Femur (tissue), 1 donor: ENCODE measurements at places on chromosomes 12 and 14.

DNA sequence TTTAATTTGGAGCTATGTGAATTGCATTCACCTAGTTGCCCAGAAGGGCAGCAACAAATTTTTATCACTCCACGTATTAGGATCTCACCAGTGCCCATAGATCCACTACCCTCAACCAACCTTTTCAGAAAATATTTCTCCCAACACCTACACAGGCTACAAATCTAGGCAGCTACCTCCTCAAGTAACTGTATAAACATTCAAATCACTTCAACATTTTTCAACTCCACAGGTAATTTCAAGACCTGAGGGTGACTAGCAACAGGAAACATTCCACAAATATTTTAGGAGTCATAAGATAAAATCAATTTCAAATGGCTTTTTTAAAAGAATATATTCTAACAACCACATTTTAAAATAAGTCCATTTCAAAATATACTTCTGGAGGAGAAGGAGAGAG is 12.9 kb downstream of the PHLDA1 start:
- no peak for DNase-seq

DNA sequence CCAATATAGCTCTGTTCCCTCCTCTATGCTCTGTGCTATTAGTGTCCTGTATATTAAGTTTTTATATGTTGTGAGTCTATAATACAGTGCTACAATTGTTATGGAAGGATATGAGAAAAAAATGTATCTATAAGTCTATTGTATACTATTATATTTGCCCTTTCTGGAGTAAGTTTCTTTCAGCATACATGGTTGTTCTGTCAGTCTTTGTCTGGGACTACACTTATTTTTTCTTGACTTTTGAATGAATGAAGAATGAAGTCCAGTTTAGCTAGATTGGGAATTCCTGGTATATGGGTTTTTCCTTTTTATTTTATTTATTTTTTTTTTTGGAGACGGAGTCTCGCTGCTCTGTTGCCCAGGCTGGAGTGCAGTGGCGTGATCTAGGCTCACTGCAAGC is 76.0 kb upstream of the DNM1L start:
- DNase-seq = no peak

DNA sequence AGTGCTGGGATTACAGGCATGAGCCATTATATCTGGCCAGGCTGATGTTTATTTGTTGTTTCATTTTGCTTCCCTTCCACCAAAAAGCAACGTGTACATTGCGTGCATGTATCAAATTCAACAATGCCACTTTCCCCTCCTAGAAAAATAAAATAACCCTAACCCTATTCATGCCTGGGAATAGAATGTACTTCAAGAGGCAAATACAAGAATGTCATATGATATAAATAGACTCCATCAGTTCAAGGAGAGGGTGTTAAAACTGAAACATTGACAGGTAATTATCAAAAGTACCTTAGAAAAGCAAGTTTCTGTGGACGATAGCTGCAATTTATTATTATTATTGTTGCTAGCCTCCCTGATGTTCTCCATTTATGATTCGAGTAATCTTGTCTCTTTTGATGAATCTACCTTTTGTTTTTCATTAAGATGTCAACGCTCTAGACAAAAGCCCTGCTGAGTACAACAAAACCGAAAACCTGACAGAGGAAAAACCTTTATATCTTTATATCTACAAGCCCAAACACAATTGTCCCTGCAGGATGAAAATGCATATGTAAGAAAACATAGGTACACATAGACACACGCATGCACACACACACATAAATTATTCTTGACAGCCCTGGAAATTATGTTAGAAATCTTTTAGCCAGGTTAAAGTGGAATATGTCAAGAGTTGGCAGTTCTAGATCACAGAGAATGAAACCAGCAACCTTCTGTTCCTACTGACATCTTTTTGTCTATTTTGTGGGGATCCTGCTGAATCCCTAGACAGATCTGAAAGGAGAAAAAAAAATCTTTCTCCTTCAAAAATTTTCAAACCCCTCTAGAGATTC is 98.9 kb downstream of the BTG1 start:
- DNase-seq = no peak

DNA sequence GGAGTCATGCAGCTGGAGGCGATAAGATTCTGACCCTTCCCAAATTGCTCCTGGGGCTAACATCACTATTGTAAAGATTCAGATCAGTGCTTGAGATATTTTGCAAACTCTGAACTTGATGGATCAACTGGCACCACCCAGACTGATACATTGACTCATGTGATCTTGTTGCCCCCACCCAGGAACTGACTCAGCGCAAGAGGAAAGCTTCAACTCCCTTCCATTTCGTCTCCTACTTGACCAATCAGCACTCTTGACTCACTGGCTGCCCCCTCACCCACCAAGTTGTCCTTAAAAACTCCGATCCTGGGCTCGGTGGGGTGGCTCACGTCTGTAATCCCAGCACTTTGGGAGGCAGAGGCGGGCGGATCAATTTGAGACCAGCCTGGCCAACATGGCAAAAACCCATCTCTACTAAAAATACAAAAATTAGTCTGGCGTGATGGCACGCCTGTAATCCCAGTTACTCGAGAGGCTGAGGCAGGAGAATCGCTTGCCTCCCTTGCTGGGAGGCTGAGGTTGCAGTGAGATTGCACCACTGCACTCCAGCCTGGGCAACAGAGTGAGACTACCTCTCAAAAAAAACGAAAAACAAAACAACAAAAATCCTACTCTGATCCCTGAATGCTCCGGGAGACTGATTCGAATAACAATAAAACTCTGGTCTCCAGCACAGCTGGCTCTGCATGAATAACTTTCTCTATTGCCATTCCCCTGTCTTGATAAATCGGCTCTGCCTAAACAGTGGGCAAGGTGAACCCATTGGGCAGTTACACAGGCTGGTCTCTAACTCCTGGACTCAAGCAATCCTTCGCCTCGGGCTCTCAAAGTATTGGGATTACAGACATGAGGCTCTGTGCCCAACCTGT is 9.8 kb upstream of the ARF6 start:
- DNase-seq = no peak

GRCh38 chr12:45112306-45112705 is 61.4 kb upstream of the DBX2 start:
- DNase-seq = no peak

- no peak for DNase-seq
Observed at GRCh38 chr14:72731252-72732020, 162.5 kb downstream of the DPF3 start.

- no peak for DNase-seq
Observed at GRCh38 chr12:43914923-43915468, 79.1 kb downstream of the TMEM117 start.

DNA sequence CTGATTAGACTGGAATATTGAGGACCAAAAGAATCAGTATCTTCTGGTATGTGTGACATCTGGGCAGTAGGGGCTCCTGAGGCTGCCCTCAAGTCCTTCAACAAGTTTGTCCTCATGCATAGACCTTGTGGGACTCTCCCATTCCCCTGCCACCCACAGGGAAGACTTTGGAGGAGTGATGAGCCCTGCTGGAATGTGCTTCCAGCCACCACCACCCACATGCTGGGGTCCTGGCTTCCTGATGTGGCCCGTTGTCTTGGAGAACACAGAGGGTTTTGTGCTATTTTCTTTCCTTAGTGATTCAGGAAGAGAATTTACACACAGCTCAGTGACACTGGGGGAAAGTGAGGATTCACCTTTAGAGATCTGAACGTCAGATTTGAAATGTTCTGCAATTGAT is 29.2 kb upstream of the SEL1L start:
- DNase-seq = no peak

GRCh38 chr12:13067322-13067721 is 23.1 kb downstream of the FAM234B start:
- no peak for DNase-seq

GRCh38 chr14:61713724-61714437 is 18.6 kb downstream of the HIF1A start:
- DNase-seq = no peak

DNA sequence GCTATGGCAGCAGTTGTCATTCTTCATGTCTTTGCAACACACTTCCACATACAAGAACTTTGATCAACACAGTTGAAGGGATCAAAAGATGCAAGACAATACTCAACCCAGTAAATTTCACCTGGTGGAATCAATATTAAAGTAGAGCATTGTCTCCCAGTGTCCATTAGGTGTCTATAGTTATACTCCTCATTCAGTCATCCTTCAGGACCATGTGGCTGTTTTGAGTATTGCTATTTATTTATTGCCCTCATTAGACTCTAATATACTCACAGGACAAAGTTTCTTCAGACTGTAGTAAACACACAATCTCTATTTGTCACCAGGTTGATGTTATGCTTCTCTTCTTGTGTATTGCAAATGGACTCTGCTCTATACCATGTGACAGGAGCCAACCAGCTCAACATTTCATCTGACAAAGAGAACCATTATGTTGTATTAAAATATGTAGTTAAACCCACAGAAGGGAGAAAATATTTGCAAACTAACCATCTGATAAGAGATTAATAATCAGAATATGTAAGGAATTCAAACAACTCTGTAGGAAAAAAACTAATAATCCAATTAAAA is 146.6 kb downstream of the TGFB3 start:
- DNase-seq = no peak
